ENCODE measurements at places on chromosomes 6 and 20.

- DNase-seq = peak; percentile 44
Observed at GRCh38 chr6:7106752-7107577, 796 bp upstream of the RREB1 start.

DNA sequence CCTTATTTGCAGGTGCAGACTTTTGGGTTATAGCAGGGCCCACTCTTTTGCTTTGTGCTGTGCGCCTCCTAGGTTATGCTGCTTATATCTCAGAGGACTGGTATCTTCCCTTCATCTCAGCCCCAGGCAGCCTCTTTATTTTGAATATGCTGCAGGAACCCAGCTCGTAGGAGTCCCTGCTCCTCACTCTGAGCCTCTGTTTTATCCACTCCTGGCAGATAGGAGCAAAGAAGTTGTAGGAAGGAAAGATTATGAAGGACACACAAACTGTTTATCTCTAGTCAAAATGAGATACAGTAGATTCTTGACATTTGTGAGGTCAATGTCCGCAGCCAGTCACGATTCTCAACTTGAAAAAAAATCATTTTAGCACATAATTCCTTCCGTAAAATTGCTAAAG lies 15.6 kb downstream of the L3MBTL3 start:
- no peak for DNase-seq

- no peak for DNase-seq
Observed at GRCh38 chr6:166678426-166678825, 51.4 kb upstream of the RPS6KA2 start.

DNA sequence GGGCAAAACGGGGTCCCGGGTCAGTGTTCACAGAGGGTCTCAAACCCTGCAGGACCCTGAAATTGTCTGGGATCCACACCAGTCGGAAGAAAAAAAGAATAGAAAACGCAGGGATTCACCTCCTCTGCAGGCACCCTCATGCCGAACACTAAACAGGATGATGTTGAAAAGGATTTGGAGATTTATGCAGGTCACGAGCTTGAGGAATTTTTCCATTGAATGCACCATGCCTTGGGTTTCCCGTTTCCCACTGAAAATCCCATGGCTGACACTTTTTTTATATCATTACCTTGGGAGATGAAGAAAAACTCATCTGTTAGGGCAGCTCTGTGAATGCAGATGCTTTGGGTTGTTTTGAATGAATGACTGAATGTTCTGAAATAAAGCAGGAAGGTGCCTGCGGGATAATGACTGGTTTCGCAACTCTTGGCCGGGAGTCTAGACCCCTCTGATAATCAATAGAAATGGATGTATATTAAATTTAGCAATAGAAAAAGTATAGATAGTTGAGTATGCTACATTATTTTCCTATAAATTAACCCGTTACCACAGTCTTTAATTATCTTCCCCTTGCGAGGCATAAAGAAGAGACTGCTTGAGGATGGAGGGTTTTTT lies 147.5 kb upstream of the AFDN start:
- no peak for DNase-seq

DNA sequence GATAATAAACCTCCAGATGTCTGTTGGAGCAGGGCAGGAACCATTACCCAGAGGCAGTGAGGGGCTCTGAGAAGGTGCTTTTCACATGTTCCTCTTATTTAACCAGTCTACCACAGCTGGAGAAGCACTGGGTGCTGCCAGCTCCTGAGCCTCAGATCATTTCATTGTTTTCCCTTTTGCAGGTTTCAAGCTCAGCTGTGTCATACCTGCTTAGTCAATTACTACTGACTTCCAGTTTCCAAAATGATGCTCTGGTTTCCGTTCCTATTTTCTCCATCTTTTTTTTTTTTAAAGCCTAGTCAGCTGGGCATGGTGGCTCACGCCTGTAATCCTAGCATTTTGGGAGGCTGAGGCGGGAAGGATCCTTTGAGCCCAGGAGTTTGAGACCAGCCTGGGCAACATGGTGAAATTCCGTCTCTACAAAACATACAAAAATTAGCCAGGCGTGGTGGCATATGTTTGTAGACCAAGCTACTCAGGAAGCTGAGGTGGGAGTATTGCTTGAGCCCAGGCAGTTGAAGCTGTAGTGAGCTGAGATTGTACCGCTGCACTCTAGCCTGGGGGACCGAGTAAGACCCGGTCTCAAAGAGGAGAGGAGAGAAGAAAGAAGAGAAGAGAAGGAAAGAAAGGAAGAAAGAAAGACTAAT lies 6.7 kb downstream of the FLOT1 start:
- DNase-seq = no peak

- DNase-seq = no peak
Observed at GRCh38 chr20:9093218-9093957, 24.5 kb downstream of the PLCB4 start.

DNA sequence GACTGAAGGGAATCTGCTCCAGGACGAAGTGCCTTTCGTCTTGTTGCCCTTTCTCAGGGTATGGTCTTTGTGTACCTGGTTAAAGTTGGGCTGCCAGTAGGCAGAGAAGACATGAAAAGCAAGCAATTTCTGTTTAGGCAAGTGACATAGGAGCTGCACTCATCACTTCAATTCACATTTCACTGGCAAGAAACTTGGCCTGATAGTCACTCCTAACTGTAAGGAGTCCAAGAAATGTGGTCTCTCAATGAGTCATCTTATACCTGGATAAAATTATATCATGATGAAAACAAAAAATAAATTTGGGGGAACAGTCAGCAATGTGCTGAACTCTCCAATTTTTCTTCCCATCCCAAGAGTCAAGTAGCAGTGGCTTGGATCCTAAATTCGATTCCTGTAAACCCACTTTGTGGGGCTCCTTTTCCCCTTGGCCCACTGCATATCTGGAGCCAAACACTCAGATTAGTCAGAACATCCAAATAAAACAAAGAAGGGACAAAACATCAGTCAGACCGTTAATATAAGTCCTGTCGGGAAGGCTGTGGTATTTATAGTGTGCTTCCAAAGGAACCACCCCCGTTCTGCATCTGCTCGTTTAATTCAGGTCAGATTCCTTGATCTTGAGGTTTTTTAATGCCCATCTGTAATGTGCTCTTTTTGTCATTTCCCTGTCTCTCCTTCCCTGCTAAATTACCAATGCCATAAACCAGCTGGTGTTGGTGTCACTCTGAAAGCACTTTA lies 5.0 kb upstream of the GABRR1 start:
- no peak for DNase-seq

- DNase-seq = no peak
Observed at GRCh38 chr6:169263374-169263773, 9.7 kb upstream of the THBS2 start.

DNA sequence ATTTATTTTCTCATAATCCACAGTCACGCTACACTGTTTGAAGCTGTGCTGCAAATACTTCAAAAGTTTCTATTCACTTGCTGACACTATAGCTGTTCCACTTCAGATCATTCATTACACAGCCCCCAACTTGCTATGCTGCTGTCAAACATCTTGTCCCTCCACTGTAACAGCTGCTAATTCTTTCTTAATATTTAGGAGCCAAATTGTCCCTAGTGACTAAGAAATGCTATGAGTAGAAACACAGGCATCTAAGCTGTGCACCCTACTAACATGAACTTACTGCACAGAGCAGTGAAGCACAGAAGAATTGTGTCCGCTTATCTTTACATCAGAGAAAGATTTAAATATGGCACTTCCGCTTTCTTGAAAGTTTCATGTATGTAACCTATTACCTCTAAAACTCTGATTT lies 91.3 kb downstream of the PDE10A start:
- DNase-seq = no peak

- no peak for DNase-seq
Observed at GRCh38 chr6:122620428-122620827, 10.2 kb downstream of the PKIB start.

DNA sequence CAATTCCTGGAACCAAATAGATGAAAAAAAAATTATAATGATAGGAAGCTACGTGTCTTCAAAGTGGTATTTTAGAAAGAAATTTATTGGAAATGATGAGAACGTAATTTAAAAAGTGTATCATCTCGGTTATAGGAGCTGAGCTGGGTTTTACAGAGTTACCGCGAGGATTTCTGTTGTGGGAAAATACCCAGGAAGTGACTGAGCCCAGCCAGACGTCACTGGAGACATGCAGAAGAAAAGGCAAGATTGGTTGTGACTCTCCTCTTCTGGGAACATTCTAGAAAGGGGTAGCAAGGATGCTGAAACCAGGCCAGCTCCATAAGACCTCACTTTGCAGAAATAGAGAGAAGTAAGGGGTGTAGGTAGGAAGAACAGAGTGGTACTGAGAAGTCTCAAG lies 95.9 kb upstream of the ADGRF1 start:
- no peak for DNase-seq

GRCh38 chr20:2364044-2364443 lies 16.7 kb upstream of the TGM6 start:
- no peak for DNase-seq

DNA sequence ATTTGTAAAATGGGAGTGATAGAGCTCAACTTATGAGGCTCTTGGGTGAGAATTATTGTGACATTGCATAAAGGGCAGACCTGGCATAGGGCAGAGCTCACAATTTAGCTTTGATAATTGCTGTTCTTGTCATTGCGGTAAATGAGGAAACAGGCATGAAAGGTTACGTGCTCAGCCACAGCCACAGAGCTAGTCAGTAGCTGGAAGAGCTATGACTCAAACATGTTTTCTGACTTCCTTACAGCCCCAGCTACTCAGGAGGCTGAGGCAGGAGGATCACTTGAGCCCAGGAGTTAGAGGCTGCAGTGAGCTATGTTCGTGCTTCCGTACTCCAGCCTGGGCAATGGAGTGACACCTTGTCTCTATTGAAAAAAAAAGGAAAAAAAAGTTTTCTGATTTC lies 3.5 kb upstream of the GHRH start:
- DNase-seq = no peak

- no peak for DNase-seq
Observed at GRCh38 chr6:52840763-52841585, at the start of gene GSTA5. TSS of gene GSTA5 (minus strand) at chr6:52840813.

DNA sequence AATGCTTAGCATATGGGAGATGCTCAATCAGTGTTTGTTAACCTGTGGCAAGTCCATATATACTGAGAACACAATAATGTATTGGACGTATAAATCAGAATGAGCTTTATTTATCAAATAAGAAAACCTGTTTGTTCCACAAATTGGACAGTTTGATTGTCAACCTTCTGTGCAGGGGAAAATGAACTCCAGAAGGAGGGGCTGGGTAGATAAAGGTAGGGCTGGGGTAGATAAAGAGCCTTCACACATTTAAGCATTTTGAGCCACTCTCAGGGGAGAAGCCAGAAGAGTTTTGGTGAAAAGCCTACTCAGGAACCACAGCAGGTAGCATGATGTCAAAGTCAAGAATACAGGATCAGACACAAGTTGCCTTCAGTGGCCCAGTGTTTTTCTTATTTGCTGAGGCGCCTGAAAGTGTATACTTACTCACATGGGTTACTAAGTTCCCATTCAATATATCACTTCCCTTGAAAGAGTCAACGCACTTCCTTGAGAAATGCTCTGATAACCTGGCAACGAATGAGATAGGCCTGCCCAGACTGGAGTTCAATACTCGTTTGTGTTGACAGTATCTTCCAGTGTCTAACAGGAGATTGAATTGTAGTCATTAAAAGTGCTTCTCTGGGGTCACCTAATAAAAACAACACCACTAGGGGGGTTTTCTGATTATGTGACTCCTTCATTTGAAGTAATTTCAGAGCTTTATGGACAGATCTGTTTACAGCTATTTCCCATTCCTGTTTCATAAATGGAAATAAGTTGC lies 263.9 kb upstream of the CITED2 start:
- DNase-seq = no peak

GRCh38 chr6:138986578-138986977 lies 1.5 kb downstream of the REPS1 start:
- no peak for DNase-seq

DNA sequence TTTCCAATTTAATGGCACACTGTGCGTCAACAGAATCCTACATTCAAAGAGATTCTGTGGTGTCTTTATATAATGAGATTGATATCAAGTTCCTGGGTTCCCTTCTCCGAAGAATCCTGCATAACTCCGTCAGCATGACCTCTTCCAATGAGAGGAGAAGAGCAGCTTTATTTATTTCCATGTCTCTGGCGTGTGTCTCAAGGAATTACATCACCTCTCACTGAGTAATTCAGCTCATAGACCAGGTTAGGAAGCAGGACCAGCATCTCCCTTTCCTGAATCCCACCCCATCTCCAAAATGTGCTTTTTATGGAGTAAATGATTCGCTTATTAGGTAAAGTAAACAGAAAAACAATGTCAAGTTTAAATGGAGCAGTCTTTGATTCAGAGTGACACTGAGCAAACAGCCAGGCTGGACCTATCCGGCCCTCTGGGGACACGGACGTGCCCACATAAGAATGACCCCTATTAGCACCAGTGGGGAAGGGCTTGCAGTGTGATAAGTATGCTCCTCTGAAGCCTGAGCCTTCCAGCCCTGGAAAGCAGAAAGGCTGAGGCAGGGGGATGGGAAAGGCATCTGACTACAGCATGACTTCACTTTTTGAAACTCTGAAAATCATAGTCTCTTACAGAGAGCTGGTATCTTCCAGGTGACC lies 165.2 kb downstream of the CLIC5 start:
- no peak for DNase-seq

DNA sequence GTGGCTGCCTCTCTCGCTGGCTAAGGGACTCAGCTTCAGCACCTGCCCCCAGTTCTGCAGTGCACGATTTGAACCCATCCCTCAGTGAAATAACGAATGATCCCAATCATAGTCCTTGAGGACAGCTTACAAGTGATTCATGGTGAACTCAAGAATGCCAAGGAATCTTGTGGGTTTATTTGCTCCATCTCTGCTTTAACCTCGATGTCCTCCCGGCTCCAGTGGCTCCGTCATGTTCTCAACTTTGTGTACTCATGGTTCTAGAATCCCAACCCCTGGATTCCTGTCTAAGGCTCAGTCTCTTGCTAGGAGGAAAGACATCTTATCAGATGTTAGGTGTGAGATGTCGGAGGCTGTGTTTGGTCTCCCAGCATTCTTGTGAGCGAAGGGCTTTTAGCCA lies 29.0 kb upstream of the GTSF1L start:
- no peak for DNase-seq

GRCh38 chr20:57577679-57578475 lies 17.0 kb downstream of the PCK1 start:
- no peak for DNase-seq

DNA sequence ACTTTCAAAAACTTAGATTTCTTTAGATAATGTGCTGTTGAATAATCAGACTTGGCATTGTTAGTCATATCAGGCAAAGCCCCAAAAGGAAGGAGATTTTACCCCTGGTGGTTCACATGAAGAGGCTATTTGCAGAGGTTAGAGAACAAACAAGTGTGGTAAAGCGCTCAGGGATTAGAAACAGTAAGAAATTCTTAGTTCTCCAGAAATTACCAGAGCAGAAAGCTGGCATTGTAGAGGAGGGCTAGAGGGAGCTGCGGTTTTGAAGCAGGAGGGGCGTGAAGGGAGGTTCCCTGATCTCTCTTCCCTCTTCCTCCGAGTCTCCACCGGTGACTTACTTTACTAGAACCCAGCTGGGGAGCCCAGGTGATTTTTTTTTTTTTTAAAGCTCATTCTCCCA lies 10.2 kb downstream of the MYO6 start:
- no peak for DNase-seq

GRCh38 chr20:60200305-60200918 lies 242.2 kb downstream of the CDH26 start:
- no peak for DNase-seq

- no peak for DNase-seq
Observed at GRCh38 chr6:127022302-127022701, 96.2 kb upstream of the RSPO3 start.

- no peak for DNase-seq
Observed at GRCh38 chr20:42510686-42511085, 679.0 kb downstream of the PTPRT start.

Data from psoas muscle (tissue), 8 donors.